Motor neuron (in vitro differentiated cells): ENCODE measurements at places on chromosomes 1 and 21. TPM values are rescaled to one million over a fixed set of nuclear protein-coding genes. Genes with fewer than 3 reads are reported as not detected.

DNA sequence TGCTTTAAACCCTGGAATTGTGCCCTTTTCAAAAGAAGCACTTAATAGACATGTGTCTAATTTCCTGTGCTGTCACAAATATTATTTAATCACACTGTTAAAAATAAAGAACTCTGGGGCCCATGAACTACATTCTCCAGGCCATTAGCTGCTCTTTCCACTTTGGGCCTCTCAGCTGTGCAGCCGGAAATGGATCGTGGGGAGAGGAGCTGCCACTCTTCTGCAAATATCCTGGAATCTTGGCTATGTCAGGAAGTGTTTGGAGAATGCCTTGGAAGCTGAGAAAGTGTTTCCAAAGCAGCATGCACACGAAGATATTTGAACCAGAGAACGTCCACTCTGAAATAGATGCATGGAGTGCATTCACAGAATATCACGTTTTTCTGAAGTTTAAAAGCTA lies 27.5 kb upstream of the VPS26C start:
- ATAC-seq, result no peak

- ATAC-seq, result no peak
Measured at GRCh38 chr1:234656070-234656895, 46.3 kb upstream of the IRF2BP2 start.

DNA sequence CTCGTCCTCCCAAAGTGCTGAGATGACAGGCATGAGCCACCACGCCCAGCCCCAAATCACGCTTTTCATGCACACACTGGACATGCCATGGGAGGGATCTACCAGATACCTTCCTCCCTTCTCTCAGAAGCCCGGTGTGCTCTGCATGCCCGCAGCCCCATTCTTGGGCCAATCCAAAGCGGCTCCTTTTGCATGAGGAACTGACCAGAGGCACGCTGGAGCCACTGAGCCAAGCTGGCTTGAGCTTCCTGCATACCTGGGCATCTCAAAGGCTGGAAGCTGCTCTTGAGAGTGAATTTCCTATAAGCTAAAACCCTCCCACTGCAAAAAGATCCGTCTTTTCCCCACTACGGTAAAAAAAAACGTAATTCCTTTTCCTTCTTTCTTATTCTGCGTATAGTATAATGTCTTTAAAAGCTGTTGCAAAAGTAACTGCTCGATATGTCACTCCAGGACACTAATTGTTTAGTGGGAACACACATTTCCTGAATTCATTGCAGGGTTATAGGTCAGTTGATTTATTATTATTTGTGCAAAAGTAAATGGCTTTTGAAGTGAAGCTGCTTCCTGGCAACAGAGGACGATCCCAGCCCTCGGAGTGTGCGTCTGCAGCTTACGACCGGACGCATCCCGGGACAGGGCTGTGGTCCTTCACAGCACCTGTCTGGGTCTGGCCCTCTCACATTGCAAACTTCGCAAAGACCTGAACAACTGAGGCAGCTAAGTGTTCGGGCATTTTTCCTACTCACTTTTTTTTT lies 61.8 kb upstream of the ETS2 start:
- no peak for ATAC-seq

Gene CNR2
- total RNA-seq, result 0.13 and 0.14 TPM in 2 replicates

Gene CFHR1
- 0.92 TPM in 2 replicates for total RNA-seq

Gene TCHHL1
- 0.16 TPM in 1 of 2 replicates, not detected in the other for total RNA-seq
